T-helper 22 cell (primary cell): ENCODE measurements at places on chromosomes 2 and 18.

GRCh38 chr2:225464346-225465025 is 65.0 kb downstream of the NYAP2 start:
- DNase-seq, result no peak

- DNase-seq, result no peak
Observed at GRCh38 chr2:112199188-112199587, 55.7 kb downstream of the ZC3H8 start.

DNA sequence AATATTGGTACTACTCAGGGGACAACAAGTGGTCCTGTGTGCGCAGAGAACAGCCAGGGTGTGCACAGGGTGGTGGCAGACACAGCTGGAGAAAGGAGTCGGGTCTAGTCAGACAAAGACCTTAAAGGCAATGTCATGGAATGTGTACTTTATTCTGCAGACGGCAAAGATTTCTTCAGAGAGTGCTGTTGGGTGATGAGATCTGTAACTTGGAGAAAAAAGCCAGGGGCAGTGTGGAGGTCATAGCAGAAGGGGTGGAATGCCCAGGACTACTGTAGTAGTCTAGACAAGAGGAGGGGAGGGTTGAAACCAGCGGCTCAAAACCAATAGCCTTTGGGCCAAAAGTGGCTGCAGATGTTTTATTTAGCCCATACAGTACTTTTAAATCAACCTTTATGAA is 121.3 kb upstream of the ZFP36L2 start:
- DNase-seq, result no peak

DNA sequence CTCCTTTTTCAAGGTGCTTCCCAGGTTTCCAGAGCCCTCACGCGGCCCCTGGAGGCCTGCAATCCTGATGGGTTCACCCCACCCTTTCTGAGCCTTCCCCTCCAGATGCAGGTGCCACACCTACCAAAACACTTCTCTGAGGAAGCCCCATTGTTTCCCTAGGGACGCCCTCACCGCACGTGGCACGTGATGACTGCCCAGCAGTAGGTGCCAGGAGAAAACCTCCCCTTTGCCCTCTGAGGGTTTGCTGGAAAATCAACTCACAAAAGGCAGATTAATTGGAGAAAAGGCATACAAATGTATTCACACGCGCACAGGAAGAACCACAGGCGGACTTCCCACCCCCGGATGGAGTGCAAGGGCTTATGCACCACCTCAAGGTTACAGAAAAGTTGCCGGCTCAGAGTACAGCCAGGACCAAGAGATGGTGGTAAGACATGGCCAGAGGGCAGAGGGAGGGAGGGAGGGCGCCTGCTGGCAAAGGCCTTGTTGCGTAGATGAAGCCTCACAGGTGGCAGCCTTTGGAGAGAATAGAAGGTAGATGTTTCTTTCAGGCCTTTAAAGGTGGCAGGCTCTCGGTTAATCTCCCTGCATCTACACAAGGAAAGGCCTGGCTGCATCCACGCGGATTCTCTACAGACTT is 269.4 kb upstream of the RAB6C start:
- DNase-seq, result no peak

DNA sequence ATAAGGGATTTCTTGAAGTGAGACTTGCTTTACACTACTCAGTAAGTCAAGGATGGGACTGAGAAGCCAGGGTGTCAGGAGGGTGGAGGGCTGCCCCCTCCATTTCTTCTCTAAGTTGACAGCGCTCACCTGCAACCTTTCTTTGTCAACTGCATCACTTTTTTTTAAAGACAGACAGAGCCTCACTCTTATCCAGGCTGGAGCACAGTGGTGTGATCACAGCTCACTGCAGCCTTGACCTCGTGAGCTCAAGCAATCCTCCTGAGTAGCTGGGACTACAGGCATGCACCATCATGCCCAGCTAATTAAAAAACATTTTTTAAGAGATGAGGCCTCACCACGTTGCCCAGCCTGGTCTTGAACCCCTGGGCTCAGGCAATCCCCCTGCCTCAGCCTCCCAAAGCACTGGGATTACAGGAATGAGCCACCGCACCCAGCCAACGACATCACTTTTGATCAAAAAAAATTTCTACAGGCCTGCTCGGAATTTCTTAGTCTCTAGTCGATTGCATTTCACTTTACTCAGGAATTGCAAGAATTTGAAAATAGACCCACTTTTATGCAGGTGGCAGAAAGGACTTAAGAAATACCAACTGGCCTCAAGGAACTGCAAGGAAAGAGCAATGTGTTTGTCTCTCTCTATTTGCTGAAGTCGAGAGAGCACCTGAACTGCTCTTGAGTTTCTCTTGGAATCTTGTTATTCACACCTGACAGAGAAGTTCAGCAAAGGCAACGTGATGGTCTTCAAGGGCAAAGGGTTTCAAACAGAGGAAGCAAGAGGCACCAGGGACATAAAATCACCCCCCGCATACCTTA is 101.4 kb downstream of the MYOM1 start:
- DNase-seq, result no peak

DNA sequence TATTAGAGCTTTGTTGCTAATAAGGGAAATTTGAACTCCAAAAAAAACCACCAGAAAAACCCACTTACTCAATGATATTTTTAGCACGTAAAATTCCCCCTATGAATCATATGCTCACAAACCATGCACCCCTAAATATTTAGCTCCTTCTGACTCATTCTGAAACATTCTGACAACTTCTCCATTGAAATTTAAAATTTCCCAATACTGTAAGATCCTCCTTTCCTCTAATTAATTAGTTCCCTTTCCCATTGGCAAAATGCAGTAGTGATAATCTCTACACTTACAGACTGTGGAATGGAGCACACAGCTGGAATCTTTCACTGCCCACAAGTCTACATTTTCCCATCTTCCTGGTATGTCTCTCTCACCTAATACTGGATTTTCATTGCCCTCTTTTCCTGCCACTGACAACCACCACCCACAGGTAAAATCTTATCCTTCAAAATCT is 215.8 kb upstream of the ACVR2A start:
- DNase-seq, result no peak

DNA sequence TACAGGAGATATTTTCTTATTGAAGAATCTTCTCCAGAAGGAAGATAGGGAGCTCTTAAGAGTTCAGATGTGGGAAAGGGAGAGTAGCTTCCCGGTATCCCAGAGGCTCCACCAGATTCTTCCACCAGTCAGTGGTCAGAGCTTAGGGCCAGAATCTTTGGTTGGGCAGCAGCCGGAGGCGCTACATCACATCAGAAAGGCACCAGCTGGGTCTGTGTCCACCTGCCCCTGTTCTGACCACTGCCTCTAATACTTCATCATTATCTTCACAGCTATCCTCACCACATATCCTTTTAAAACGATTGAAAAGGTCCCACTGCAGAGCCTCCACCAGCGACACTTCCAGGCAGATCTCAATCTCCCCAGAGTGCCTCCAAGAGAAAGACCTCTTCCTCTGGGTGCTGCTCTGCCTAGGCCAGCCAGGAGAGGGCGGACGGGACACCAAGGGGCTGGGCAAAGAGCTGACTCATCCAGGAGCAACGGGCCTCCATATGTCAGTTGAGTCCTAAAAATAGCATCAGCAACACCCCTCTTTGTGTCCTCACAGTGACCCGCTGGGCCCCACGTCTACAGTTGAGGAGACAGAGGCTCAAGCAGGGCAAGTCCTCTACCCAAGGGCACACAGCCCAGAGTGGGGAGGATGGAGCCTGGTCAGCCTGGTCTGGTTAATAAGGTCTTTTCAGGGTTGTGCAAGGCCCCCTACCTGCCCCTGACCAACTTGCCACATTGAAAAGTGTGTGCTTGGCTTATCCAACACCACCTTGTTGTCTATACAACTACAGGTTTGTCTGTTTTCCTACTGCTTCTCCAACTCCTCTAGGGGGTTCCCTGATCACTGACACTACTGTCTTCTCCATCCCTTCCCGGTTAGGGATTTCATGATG is 81.2 kb downstream of the ADD2 start:
- DNase-seq, result no peak

DNA sequence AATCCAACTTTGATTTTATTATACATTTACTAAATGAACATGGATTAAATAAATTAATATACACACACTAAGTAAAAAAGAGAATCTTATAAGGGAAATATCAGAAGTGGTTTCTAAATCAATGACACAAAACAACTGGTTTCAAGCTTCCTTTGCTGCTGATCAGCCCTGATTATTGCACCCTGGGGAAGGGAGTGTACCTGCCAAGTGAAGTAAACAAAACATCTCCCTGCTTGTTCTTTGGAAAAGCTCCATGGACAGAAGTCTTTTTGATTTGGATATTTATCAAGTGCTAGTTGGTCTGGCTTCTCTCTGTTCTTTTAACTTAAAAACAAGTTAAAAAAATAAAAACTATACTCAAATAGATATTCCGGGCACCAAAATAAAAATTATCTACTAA is 190.1 kb downstream of the PDE11A start:
- no peak for DNase-seq

- DNase-seq, result no peak
Observed at GRCh38 chr18:30486856-30487255, 555.7 kb downstream of the DSC3 start.

- no peak for DNase-seq
Observed at GRCh38 chr2:240890691-240891090, 5.3 kb downstream of the MAB21L4 start.

- DNase-seq, result no peak
Observed at GRCh38 chr2:172792711-172793110, 57.1 kb downstream of the RAPGEF4 start.

- no peak for DNase-seq
Observed at GRCh38 chr2:72145289-72145657, 2.4 kb downstream of the CYP26B1 start.

GRCh38 chr2:227608561-227609338 is 5.9 kb downstream of the SCYGR3 start:
- no peak for DNase-seq

- no peak for DNase-seq
Observed at GRCh38 chr2:58350484-58350883, 109.4 kb upstream of the FANCL start.

DNA sequence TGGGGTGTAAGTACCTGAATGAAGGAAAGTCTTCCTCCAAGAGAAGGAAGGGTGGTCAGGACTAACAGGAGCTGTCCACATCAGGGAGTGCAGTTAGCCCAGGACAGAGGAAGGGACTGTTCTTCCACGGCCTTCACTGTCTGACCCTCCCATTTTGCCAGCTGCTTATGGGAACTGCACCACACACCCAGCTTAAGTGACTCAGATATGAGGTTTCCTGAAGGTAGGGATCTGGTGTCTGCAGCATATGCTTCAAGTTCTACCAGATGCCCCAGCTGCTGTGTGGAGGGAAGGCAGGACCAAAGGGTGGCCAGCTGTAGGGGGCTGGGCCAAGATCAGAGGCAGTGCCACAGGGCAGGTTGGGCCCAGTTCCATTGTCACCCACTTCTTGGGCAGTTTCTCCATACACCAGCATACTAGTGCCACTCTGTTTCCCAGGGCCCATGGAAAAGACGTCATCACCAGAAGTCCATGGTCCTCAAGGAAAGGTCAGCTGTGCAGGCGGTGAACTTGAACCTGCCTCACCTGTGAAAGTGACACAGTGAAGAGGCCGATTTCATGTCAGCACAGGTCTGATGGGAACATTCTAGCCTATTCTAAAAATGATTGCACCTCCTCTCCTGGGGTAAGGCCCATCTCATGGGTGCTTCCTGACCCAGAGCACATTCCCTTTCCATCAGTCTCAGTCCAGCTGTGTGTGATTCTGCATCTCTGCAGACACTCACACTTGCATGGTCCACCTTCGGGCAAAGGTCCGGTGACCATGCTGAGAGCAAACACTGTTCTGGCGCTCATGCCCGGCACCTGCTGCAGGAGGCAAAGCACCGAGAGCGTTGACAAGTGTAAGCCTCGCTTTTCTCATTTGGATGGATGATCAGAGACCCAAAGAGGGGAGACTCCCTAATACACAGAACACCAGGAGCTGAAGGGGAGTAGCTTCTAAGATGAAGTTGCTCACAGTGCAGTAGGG is 68.0 kb downstream of the ACAA2 start:
- DNase-seq, result no peak
